ENCODE measurements at places on chromosomes 6 and 20.

DNA sequence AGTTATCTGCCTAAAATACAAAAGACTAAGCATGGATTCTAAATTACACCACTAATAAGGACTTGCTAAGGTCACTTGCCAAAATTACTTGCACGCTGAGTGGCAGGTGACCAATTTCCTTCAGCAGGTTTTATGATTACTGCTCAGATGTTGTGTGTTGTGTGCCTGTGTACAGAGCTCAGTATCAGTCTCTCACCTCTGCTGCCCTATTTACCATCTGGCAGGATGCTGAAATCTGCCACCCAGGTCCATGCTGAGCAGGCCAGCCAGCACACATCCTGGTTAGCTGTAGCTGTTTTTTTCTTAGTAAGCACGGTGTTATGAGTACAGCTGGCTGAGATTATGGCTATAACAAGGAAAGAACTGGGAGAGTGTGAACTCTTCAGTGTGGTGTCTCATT lies 34.0 kb downstream of the ELOVL4 start:
- DNase-seq = no peak

DNA sequence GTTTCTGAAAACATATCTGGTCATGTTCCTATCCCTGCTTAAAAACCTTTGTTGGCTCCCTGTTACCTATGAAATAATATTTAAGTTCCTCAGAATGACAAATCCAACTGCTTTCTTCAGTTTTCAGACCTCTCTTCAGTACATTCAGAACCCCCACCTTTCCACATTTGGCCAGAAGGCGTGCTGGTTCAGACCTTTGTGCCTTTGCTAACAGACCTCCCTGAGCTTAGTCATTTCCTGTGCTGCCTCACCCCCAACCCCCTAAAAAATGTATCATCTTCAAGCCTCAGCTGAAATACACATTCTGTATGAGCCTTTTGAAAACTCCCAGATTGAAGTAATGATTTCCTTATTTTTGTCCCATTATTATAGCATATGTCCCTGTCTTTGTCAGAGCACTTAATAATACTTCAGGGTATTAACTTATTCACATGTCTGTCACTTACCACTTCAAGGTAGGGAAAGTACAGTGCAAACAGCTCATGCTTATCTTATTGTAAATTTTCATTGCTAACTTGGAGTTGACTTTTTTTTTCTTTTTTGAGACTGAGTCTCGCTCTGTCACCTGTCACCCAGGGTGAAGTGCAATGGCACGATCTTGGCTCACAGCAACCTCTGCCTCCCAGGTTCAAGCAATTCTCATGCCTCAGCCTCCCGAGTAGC lies 19.7 kb downstream of the FAM217A start:
- DNase-seq = no peak

DNA sequence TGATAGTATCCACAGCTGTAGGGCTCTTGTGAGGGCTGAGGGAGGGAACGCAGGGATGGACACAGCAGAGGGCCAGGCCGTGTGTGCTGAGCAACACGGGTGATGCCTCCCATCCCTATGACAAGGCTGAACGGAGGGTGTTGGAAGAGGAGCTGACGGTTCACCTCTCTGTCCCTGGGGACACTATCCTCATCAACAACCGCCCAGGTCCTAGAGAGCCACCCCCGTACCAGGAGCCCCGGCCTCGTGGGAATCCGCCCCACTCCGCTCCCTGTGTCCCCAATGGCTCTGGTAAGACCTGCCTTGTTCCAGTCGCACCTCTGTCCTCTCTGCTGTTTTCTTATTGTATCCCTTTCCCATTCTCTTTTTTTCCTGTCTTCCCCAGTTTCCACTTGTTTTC lies 10.1 kb downstream of the DDR1 start:
- DNase-seq = no peak

GRCh38 chr6:136089876-136090275 lies 160.2 kb downstream of the MTFR2 start:
- no peak for DNase-seq

DNA sequence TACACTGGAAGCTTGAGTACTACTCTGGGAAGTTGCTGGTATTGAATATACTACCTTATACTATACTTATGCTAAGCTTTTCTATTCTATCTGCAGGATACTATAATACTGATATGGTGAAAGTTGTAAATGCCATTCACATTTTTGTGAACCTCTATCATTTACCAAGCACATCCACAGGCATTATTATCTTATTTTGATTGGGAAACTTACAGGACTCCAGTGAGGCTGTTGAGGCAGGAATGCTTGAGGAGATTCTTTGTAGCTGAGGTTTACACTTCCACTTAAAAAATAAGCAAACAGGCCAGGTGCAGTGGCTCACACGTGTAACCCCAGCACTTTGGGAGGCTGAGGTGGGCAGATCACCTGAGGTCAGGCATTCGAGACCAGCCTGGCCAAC lies 442.9 kb downstream of the QKI start:
- DNase-seq = no peak
